ENCODE measurements at places on chromosomes 7 and 10. TPM values are rescaled to one million over a fixed set of nuclear protein-coding genes. Genes with fewer than 3 reads are reported as not detected.

DNA sequence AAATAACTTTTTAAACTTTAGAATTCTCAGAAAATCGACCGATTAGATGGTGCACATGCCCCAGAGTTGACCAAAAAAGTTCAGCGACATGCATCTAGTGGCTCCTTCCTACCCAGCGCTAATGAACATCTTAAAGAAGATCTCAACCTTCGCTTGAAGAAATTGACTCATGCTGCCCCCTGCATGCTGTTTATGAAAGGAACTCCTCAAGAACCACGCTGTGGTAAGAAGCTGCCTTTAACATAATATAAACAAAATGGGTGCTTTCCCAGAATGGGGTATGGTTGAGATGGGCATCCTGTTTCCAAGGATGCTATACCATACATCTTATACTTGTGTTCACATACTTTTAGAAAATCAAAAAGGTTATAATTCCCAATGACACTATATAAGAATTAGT is 24.6 kb downstream of the GLRX3 start:
- DNase-seq, result no peak

DNA sequence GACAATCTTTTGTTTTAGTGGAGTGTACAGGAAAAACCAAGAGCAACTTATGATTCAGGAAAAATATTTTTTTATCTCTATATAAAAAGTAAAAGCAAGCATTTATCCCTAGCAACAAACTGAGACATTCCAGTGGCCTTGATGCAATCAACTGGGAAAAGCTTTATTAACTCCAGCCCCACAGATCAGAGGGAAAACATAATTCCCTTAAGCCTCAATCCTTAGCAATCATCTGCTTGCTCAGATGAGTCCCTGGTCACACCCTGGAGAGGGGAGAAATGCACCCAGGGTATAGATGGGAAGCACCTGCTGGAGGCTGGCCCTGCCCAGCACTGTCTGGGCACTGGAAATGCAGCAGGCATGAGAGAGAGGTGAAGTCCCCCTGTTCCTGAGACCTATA is 636.6 kb downstream of the TNS3 start:
- no peak for DNase-seq

GRCh38 chr10:6473901-6474370 is 106.1 kb downstream of the PRKCQ start:
- DNase-seq, result no peak

DNA sequence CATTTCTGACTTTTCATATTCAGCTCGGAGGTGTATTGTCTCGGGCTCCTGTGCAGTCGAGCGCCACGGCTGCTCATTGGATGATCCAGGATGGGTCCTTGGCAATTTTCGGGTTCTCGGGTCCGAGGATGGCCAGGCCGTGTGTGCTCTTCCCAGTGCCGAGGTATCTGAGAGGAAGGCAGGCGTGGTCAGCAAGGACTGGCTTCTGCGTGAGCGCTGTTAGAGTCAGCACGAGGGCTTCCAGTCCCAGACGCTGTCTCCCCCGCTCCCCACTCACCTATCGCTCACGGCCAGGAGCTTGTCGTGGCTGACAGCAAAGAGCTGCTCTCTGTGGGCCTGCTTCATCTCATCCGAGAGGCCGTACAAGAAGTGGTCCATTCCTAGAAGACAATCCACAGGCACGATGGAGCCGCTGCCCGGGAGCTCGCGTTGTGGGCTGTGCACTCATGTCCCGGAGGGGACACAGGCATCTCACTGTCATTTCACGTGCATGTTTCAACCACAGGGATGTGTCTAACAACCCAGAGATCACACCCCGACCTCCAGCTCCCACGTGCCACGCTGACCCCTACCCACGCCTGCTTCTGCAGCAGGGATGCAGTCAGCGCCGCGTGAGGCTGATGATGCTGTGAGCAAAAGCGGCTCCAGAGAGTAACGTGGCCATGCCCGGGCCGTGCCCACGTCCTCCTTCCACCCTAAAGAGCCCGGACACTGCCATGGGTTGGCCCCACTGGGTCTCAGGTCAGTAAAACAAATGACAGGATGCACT is 34.4 kb downstream of the PITRM1 start:
- no peak for DNase-seq

Gene FFAR4
- polyA plus RNA-seq, result not detected

DNA sequence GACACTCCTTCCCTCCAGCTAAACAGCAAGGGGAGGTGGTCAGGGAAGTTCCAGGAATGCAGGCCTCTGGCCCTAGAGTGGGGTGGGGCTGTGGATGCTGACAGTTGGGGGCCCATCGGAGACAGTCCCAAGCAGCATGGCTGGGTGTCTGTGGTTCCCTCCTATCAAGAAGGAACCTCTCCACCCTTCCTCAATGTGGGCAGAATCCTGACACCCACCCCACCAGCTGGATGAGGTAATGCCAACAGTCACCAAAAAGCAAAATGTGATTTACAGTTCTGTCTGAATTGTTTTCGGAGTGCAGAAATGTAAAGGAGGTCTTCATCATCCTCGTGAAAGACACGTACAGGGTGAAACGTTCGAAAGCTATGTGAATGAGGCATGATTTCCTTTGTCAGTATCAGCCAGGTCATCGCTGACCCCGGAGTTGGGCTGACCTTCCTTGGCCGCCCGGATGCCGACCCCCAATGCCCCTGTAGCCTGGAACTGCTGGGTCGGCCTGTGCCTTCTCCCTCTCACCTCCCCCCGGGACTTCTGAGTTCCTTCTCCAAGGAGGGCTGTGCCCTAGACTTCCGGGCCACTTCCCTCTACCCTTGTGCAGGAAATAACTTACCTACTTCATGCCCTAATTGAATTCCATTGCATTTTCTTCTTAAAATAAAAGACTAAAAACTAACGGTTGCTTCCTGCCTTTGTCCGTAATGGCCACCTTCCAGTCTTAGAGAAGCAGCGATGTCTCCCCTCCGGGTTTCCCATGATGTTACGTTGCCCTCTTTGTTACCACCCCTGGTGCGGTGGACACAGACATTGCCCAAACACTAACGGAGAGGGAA is 24.5 kb downstream of the FOXK1 start:
- DNase-seq, result no peak

Gene TCERG1L
- 2.6 TPM for polyA plus RNA-seq

GRCh38 chr10:11626071-11626470 is 14.6 kb upstream of the USP6NL start:
- no peak for DNase-seq

DNA sequence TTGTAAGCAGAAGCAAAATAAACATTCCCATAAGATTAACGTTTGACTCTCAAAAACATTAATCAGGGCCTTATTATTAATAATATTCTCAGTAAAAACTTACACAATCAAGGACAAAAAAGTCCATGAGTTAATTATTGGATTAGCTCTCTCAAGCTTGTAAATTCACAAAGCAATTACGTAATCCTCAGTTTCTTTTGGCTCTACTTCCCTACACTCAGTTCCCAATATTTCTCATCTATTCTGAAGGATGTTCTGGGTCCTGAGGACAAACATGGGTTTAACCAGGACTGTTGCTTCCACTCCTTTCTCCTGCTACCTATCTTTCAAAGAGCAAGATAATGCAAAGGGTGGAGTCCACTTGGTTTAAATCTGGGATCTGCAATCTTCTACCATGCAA is 15.1 kb downstream of the FBXL13 start:
- no peak for DNase-seq

Gene PNLIPRP3
- not detected for polyA plus RNA-seq

- DNase-seq, result no peak
Measured at GRCh38 chr10:76055466-76055865, 624.0 kb downstream of the LRMDA start.

DNA sequence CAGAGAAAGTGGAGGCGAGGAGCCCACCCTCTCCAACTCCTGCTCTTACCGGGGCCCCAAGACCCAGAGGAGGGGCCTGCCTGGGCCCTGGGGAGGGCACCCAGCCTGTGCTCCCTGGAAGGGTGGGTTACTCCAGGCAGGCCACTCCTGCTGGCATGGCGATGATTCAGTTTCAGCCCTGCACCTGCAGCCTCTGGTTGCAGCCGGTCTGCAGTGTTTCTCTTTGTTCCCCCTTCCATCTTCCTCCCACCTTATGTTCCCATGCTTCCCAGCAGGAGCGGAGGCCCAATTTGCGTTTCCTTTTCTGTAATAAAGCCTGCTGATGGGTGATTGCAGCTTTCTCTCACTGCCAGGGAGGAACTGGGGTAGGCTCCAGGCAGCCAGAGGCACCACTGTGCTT is 53.2 kb upstream of the FAM20C start:
- no peak for DNase-seq

DNA sequence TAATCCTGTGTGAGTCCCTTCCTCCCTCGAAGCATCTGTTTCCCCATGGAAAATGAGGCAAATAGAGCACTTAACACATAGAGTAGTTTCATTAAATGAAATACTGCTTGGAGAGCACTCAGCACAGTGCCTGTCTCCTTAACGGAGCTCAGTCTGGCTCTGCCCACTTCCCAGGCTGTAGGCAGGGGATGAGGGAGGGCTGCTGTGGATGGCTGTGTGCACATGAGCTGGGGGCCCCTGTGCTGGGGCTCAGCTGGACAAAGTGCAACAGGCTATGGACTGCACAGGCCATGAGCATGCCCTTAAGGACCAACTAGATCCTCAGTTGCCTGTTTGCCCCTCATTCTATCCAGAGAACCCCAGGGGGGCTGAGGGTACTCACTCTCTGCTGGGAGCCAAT is 14.5 kb downstream of the ZCCHC24 start:
- no peak for DNase-seq

Gene LIPA
- polyA plus RNA-seq, result 48.2 TPM

Gene UPK3B
- polyA plus RNA-seq, result 5.8 TPM

- no peak for DNase-seq
Measured at GRCh38 chr10:63561341-63561740, 40.1 kb downstream of the REEP3 start.

DNA sequence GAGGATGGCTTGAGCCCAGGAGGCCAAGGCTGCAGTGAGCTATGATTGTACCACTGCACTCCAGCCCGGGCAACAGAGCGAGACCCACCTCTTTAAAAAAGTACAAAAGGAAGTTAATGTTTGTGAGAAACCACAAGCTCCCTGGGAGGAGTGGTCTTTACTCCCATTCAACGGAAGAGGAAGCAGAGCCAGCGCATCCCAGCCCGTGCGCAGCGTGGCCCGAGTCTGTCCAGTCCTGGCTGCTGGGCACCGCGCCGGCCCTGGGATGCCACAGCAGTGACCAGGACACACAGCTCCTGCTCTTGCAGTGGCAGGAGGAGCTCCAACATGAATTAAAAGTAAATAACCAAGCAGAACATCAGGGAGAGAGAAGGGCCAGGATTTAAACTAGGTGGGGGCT is 68.4 kb downstream of the ELFN1 start:
- no peak for DNase-seq

- DNase-seq, result no peak
Measured at GRCh38 chr7:95758187-95758586, 14.2 kb upstream of the DYNC1I1 start.

Gene WAPL
- 43.3 TPM for polyA plus RNA-seq

Gene UCN3
- 0.38 TPM for polyA plus RNA-seq

Gene TIMM23B
- 20.7 TPM for polyA plus RNA-seq

DNA sequence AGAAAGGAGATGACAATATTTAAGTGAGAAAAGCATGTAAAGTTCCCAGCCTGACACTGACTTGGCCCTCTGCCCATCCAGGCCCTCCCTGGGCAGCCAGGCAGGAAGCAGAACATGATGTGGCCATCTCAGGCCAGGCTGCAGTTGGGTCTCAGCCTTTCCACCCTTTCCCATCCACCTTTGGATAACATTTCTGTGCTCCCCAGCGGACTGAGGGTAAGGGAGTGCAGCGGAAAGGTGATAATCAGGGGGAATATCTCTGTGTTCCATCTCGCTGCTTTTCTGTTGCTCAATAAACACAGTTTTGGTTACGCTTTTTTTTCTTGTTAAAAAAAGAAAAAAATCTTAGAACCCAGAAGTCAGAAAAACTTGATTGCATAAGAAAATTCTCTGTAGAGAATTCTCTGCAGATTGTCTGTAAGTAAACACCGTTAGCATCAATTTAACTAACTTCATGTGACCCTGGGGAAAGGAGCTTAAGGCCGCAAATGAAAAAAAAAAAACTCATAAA is 37.2 kb upstream of the TARP start:
- DNase-seq, result no peak

DNA sequence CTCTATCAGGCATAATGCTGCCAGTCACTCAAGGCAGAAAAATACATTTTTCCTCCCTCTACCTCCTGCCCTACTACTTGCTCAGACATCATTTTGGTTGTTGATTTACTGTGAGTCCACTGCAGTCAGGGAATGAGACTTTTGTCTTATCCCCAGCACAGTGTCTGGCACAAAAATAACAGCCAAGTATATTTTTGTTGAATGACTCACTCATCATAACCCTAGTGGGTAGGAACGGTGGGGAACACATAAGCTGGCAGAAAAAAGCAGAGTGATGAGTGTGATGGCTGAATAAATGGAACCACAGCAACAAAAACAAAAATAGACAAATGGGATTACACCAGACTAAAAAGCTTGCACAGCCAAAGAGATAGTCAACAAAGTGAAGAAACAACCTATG is 65.8 kb upstream of the LAMB4 start:
- no peak for DNase-seq

Gene ADAM8
- 4.0 TPM for polyA plus RNA-seq

Gene MEPCE
- 55.0 TPM for polyA plus RNA-seq

Gene CDHR3
- polyA plus RNA-seq, result 14.7 TPM

Gene PARG
- polyA plus RNA-seq, result 41.6 TPM

GRCh38 chr10:92031580-92031979 is 108.0 kb downstream of the BTAF1 start:
- DNase-seq, result no peak

Gene LRMDA
- polyA plus RNA-seq, result 22.1 TPM

Gene FAM131B
- polyA plus RNA-seq, result 2.6 TPM

DNA sequence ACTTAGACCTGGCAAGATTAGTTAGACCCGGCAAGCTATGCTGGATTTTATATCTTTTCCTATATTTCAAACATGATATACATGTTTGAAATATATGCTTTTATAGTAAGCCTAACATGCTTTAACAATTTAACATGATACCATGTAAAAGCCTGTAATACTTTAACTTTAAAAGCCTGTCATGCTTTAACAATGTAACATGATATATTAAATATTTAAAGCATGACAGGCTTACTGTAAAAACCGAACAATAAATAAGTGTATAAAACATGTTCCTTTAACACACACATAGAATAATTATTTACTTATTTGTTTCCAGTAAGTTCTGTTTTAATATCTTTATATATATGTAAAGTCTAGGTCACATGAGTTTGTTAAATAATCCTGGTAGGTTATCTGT is 65.4 kb downstream of the SLC25A40 start:
- no peak for DNase-seq

DNA sequence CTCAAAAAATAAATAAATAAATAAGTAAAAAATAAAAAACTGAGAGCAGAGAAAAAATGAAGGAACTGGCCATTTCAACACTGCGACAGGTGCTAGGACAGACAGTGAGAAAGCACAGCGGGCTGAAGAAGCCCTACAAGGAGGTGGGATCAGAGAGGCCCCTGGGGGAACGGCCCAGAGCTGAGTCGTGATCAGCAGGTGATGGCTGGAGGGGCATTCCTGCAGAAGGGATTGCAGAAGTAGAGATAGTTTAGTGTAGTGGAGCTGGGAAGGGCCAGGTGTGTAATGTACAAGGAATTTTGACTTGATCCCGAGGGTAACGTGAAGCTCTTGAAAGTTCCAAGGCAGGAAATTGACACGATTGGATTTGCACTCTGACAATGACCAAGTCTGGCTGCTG is 112.1 kb downstream of the CUL2 start:
- no peak for DNase-seq

- no peak for DNase-seq
Measured at GRCh38 chr10:15681076-15681475, 38.6 kb downstream of the ITGA8 start.

GRCh38 chr7:65731562-65732035 is 141.3 kb upstream of the VKORC1L1 start:
- peak; percentile 28 for DNase-seq
